ENCODE measurements at places on chromosomes 6 and 20. TPM values are rescaled to one million over a fixed set of nuclear protein-coding genes. Genes with fewer than 3 reads are reported as not detected.

The BAK1 gene
- total RNA-seq = 13.1 TPM

The DEFB116 gene
- total RNA-seq = not detected

- no peaks in the 10 kb centered on the region for H3K36me3 ChIP-seq
- peak overlapping the region; percentile 74 for H3K27ac ChIP-seq
- H3K4me1 ChIP-seq = peaks cover 47% of the 10 kb centered on the region
- no peak for DNase-seq
These were observed 65.2 kb downstream of the TRAM2 start for GRCh38 chr6:52511572-52512151.

GRCh38 chr6:119076173-119076572, 2.3 kb downstream of the FAM184A start:
- no peaks in the 10 kb centered on the region for H3K27me3 ChIP-seq
- no peak for DNase-seq
- no peaks in the 10 kb centered on the region for H3K36me3 ChIP-seq

GRCh38 chr6:20658053-20658452, 123.8 kb downstream of the CDKAL1 start:
- no peaks in the 10 kb centered on the region for H3K4me1 ChIP-seq
- DNase-seq = no peak
- H3K4me3 ChIP-seq = no peak overlapping the region
- no peak overlapping the region for H3K27ac ChIP-seq

GRCh38 chr6:45376310-45377042, 1.3 kb downstream of the SUPT3H start:
- DNase-seq = no peak
- peaks cover 18% of the 10 kb centered on the region for H3K4me1 ChIP-seq
- H3K4me3 ChIP-seq = peak overlapping the region; percentile 92
- peak overlapping the region; percentile 92 for H3K27ac ChIP-seq
- H3K27me3 ChIP-seq = no peaks in the 10 kb centered on the region

GRCh38 chr6:170403451-170403850, 96.9 kb downstream of the FAM120B start:
- DNase-seq = no peak
- H3K4me1 ChIP-seq = no peaks in the 10 kb centered on the region
- no peak overlapping the region for H3K4me3 ChIP-seq
- H3K36me3 ChIP-seq = no peaks in the 10 kb centered on the region
- H3K27me3 ChIP-seq = no peaks in the 10 kb centered on the region

GRCh38 chr6:162533009-162533400, 194.6 kb downstream of the PRKN start:
- H3K27ac ChIP-seq = no peak overlapping the region
- no peaks in the 10 kb centered on the region for H3K27me3 ChIP-seq
- DNase-seq = no peak
- no peaks in the 10 kb centered on the region for H3K36me3 ChIP-seq
- no peak overlapping the region for H3K4me3 ChIP-seq

DNA sequence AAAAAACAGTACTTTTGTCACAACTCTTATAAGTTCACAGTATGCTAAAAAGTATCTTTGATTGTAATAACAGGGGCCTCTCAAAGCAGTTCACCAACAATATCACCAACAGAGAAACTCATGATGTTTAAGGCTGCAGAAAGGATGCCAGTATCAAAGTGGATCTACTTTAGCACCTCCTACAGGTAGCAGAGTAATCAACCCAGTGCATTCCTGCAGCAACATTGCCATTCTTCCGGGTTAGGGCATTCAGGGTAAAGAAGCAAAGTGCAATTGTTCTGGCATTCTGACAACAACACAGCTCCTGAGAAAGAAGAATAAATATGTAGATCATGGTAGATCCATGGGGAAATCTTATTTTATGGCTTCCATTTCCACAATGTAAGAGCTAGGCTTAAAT, 7.6 kb upstream of the SLC17A4 start:
- peaks cover 8% of the 10 kb centered on the region for H3K4me1 ChIP-seq
- DNase-seq = no peak
- H3K36me3 ChIP-seq = no peaks in the 10 kb centered on the region
- no peak overlapping the region for H3K27ac ChIP-seq

DNA sequence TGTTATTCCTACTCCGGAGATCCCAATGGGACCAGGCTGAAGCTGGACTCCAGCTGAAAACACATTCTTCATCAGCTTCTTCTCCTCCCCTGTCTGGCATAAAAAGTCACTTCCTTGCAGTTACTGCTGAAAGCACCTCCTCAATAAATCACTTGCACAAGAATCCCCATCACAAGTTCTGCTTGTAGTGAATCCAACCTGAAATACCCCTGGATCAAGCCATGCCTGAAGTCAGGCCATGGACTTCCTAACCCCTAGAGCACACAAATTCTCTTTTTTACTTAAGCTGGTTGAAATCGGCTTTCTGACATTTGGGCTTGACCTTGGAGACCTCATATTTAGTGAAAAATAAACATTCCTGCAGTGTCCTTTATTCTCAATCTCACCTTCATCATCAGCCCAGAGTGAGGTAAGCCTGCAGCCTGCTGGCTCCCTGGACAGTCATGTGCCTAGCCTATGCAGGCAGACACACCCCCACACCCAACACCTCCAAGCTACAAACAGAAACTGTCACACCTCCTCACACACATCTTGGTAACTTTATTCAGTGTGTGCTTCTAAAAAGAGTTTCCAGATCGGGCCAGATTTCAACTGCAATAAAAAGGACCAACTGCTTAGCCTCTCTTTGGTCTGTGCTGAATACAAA, 51.5 kb upstream of the PTPRT start:
- H3K36me3 ChIP-seq = no peaks in the 10 kb centered on the region
- no peak overlapping the region for H3K4me3 ChIP-seq
- no peak for DNase-seq

DNA sequence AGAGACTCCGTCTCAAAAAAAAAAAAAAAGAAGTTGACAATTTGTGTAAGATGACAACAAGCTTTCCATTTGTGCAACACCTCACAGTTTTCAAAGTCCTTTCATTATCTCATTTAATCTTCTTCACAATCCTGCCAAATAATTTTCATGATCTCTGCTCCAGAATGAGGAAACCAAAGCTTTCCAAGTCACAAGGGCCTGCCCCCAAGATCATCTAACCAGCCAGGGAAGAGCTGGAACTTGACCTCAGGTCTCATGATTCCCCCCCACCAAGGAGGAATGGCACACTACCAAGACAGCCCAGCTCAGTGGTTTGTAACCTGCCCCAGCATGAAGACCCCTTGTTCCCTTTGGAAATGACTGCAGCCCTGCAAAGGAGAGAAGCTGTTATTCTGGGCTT, 74.0 kb upstream of the PIM1 start:
- H3K4me3 ChIP-seq = no peak overlapping the region
- no peaks in the 10 kb centered on the region for H3K27me3 ChIP-seq
- H3K36me3 ChIP-seq = no peaks in the 10 kb centered on the region
- DNase-seq = no peak
- peaks cover 4% of the 10 kb centered on the region for H3K4me1 ChIP-seq

DNA sequence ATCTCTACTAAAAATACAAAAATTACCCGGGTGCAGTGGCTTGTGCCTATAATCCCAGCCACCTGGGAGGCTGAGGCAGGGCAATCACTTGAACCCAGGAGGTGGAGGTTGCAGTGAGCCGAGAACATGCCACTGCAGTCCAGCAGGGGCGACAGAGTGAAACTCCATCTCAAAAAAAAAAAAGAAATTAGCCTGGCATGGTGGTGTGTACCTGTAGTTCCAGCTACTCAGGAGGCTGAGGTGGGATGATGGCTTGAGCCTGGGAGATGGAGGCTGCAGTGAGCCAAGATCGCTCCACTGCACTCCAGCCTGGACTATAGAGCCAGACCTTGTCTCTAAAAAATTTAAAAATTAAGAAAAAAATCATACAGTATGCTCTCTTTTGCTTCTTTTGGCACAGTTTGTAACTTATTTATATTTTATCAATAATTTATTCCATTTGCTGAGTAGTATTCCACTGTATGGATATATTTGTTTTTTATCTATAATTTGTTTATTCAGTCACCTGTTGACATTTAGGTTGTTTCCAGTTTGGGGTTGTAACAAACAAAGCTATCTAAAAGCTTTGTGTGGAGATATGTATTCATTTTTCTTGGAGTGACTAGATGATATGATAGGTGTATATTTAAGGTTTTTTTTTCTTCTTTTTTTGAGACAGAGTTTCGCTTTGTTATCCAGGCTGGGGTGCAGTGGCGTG, 8.0 kb upstream of the MYBL2 start:
- no peaks in the 10 kb centered on the region for H3K36me3 ChIP-seq
- H3K27ac ChIP-seq = no peak overlapping the region
- no peak for DNase-seq
- H3K27me3 ChIP-seq = no peaks in the 10 kb centered on the region

Measured in testis (tissue), 5 donors.